ENCODE measurements at places on chromosomes 12 and 14.

GRCh38 chr12:15982921-15983320 lies 71.8 kb downstream of the DERA start:
- DNase-seq: no peak

DNA sequence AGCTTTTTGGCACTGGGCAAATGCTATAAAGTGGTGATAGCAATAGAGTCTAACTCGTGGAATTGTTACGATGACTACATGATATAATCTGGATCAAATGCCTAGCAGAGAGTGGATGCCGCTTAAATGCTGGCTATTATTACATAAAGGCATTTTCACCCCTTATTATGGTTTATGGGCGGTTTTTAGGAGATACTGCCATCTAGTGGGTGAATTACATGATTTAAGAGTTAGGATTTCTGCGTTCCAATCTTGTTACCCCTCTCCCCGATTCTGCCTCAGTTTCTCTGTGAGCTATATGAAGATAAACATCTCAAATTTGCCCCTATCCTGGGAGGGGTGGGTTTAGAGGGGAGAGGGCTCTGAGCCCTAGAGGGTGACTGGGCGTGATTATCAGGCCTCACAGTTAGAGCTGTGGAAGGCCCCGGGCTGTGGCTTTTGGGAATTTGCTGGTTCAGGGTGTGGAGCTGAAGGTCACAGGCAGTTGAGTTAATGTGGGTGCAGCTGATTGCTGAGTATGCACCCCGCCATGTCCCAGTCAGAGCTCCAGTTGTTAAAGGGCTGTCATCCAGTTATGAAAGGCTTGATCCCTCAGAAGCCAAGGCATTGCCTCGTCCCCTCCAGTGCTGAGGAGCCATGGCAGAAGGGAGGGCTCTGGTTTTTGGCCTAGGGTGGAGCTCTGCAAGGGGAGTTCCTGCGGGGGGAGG lies 14.4 kb downstream of the CLSTN3 start:
- no peak for DNase-seq

GRCh38 chr14:106347291-106347778 lies 821.0 kb downstream of the TMEM121 start:
- DNase-seq: no peak

DNA sequence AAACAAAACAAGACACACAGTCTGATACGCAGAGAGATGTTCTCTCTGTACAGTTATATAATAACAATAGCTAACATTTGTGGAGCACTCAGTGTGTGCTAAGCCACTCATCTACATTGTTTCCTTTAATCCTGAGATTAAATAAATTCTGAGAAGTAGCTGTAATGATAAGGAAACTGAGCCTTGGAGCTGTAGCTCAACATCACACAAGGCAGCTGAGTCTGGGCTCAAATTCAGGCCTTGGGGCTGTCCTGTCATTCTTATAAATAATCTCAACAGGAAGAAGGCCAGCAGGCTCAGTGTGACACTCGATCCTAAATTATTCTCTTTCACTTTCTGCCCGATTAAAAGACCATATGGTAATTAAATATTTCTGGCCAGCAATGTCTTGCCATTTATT lies 24.5 kb downstream of the CDKN1B start:
- no peak for DNase-seq

- no peak for DNase-seq
Measured at GRCh38 chr12:5733136-5733755, 211.8 kb downstream of the ANO2 start.

DNA sequence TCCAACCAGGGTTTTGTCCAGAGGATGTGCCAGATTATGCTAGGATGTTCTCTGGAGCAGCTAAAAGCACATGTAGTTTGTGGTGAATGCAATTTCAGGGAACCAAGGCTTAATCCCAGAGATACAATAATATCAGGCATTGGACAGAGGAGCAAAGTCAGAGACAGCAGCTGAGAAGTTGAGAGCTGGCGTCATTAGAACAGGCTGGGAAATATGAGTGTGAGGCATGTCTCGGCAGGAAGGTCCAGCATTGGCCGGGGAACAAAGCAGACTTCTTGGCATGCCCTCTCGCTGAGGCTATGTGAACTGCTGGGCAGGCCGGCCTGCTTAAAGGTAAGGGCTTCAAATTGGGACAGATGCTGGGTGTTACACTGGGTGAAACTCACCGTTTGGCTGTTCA lies 125.4 kb downstream of the CAND1 start:
- DNase-seq: no peak

DNA sequence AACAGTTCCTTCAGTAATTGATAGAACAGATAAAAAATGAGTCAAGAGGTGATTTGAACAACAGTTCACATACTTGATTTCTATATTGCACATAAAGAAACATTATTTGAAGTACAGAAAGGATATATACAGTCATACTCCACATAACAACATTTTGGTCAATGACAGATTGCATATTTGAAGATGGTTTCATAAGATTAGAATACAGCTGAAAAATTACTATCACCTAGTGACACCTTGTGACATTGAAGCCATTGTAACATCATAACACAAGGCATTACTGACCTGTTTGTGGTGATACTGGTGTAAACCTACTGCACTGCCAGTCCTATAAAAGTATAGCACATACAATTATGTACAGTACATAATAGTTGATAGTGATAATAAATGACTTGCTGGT lies 43.1 kb upstream of the ABCC9 start:
- DNase-seq: peak; percentile 48

- no peak for DNase-seq
Measured at GRCh38 chr14:100654814-100655740, 67.9 kb upstream of the BEGAIN start.

GRCh38 chr12:119667577-119668323 lies at the start of gene PRKAB1:
TSS of gene PRKAB1 (plus strand) at chr12:119668133. CDS start at chr12:119668245, 112 bp downstream.
- peak; percentile 93 for DNase-seq

- DNase-seq: no peak
Measured at GRCh38 chr12:124713041-124713435, 145.6 kb upstream of the NCOR2 start.

DNA sequence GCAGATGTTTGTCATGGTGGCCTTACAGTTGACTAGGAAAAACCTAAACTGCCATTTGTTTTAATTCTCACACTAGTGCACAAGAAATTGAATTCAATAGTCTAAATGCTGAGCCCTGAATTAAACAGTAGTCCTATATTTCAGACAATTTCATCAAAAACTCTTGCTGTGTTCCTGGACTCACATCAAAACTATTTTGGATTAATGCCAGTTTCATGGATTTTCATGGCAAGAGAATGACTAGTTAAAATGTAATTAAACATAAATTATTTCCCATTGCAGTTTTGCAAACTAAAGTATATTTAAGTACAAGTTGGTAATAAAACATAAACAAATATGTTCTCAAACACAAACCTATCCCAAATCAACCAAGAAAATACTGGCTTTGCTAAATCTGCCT lies 468.0 kb upstream of the PRICKLE1 start:
- DNase-seq: no peak

GRCh38 chr12:93365616-93366405 lies 11.9 kb upstream of the NUDT4 start:
- DNase-seq: no peak

DNA sequence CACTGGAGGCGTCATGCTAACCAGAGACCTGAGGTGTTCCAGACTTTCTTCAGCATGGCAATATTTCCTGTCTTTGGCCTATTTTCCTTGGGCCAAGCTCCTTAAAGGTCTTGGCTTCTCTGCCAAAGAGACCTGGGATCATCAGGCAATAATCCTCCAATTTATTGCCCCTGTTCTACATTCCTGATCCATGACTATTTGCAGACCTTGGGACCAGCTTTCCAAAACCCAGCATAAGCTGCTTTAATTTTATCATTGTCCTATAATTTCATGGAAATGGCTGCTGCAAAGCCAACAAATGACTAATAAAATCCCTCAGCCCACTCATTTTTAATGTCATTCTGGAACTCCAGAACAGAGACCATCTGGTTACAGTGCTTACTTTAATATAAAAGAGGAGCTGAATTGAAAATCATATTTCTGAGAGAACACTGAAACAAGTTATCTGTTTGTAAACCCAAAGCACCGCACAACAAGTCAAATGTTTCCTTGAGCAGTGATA lies 166.9 kb upstream of the BTG1 start:
- DNase-seq: no peak

GRCh38 chr14:33586806-33587205 lies 364.1 kb downstream of the EGLN3 start:
- no peak for DNase-seq

DNA sequence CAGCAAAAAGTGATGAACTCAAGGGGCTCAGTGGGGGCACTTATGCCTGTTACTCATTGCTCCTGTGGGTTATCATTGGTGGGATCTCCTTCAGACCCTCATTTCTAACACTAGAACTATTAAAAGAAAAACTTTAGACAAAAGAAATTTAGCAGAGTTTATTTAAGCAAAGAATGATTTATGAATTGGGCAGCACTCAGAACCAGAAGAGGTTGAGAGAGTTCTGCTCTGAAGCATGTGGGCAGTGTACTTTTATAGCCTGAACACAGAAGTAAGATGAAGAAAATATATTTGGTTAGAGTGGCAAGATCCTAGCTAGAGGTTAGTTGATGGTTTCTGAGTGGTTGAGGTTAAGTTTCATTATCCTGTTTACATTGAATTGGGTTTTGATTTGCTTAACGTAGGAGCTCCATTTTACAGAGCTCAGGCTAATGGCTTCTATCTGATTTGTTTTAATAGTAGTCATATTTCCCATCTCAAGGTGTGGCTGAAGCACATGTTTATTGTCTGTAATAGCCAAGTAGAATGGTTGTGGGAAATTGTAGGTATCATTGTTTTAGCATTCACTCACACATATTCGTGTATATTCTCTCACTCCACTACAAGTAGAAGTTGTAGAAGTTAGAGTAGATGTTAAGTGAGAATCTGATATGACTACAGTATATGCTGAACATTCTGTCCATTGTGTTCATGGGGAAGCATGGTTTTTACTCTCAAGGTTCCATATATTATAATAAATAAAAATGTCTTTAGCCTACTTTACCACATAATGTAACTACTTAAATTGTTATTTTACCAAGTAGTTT lies 27.6 kb downstream of the LEMD3 start:
- peak; percentile 59 for DNase-seq

- DNase-seq: no peak
Measured at GRCh38 chr12:988646-989045, 2.4 kb upstream of the ERC1 start.

DNA sequence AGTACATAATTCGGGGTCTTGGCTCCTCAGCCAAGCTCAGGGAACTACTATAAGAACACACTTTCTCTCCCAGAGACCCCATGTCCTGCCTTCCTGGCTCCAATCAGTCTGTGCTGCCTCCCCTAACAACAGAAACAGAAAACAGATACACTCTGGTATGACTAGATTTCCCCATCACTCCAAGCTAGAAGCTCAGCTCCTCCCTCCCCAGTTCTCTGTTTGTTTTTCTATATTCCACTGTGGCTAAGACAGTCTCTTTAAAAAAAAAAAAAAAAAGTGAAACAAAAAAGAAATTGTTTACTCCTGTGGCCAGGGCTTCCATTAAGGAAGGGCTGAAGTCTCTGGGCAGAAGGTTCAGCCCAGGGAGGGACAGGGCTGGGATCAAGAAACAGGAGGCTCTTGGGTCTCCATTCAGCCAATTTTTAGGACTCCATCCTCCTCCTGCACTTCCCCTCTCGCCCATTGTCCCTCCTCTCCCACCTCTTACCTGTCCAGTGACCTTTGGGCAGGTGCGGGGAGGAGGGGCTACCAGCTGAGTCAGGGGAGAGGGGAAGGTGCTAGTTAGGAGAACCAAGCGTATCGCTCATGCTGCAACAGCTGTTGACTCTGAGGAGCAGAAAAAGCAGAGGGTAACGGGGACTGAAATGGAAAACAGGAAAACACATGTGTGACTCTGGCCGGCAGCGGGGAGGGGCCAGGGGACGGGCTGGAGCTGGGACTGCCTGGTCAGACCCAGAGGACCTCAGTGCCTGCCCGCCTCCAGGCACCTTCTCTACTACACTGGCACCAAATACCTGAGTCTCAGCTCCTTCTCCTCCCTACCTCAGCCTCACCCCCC lies 4.1 kb upstream of the SLC7A7 start:
- DNase-seq: no peak

DNA sequence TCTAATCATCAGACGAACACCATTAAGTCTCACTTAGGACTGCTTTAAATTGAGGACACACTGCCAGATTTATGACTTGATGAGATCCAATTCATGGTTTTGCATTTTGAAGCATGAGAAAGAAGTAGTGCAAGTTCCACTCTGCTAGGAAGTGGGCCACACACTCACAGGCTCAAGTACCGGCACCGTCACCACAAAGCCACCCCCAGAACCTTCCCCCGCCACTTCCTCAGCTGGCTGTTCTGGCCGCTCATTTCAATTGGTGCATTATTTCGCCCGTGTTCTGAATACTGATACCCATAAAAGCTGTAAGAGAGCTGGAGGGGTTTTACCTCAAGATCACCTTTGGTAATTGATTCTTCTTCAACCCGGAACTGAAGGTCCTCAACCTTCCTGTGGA lies 70.1 kb downstream of the CLIP1 start:
- DNase-seq: no peak

- DNase-seq: peak; percentile 22
Measured at GRCh38 chr12:57175428-57176138, 28.2 kb upstream of the LRP1-AS start.

- DNase-seq: no peak
Measured at GRCh38 chr12:121034616-121035305, 4.3 kb downstream of the OASL start.

DNA sequence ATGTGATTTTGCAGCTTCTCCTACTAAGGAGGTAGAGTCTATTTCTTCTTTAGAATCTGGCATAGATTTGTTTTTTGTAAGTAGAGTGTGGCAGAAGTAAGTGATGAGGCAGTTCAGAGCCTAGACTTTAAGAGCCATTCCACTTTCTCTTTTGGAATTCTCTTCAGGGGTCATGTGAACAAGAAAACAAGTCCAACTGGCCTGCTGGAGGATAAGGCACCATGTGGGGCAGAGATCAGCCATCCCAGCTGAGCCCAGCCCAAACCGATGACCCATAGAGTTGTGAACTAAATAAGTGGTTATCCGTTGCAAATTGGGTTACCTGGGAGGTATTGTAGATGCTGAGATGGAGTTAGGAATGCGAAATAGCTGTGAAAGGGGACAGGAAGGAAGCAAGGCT lies 60.3 kb upstream of the TBPL2 start:
- DNase-seq: no peak

- DNase-seq: no peak
Measured at GRCh38 chr14:68518761-68519670, 273.9 kb downstream of the ZFP36L1 start.

DNA sequence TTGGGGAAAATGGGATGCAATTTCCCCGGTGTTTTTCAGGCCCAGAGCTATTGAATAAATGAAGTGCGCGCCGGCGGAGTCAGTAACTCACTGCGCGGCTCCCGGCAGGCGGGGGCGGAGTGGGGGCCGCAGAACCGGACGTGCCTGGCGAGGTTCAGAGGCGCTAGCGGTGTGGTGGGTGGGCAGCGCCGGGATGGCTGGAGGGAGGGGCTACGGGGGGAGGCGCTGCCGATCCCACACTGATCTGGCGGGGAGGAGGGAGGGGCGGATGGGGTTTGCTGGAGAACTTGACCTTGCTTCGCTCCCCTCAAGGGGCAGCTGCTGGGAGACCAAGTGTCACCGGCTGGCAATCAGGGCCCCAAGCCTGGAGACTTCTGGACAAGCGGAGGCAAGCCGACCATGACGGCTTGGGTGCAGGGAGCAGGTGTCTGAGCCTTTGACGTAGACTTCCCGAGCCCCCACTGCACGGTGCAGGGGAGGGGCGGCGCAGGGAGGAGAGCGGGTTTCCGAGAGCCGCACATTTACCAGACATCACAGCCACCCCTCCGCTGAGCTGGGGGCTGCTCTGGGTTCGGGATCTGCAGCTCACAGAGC lies 174.1 kb upstream of the RTL1 start:
- DNase-seq: no peak

- no peak for DNase-seq
Measured at GRCh38 chr12:19026614-19027488, 102.7 kb upstream of the PLEKHA5 start.
